Stimulated activated CD8-positive, alpha-beta memory T cell treated with anti-CD3 and anti-CD28 coated beads, Interleukin-7, amount 100 ng/mL, for 24 hours (primary cell): ENCODE measurements at places on chromosomes 1 and 21.

DNA sequence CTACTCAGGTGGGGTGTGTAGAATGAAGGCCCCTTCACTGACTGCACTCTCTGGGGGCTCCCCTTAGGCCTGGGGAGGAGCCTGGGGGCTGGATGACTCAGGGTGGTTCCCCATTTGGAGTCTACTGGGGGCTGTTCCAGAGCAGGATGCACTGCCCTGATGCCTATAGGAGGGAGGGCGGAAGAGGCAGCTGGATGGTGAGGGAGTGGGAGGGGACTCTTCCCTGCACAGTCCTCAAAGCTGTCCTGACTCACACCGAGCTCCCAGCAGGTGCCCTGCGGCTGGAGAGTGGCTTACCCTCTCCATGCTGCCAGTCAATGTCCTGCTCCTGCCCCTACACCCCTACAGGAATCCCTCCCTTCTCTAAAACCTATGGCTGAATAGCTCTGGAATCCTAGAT, 204.4 kb downstream of the TRABD2B start:
- DNase-seq, result no peak

GRCh38 chr1:98276514-98276913, 355.7 kb upstream of the DPYD start:
- no peak for DNase-seq

DNA sequence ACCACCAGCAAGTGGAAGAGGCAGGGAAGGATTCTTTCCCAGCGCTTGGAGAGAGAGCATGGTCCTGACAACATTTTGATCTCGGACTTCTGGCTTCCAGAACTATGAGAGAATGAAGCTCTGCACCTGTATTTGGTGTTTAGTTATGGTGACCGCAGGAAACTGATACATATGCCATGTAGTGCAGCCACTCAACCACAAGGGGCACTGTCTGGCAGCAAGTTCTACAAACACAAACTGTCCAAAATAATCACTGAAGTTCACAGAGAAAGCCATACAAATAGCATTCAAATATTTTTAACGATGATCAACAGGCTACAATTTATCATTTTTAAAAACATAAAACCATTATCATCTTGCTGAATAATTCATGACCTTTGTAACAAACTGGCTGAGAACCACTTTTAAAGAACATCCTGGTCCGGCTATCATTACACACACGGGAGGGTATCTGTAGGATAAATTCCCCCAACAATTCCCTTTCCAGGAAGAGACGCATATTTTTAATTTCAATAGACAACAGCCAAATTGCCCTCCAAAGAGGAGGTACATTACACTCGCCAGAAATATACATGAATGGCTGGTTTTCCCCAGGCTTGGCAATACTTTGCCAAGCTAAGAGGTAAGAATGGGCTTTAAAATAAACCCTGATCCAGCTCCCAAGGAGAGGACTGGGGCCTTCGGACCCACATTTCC, 9.2 kb upstream of the CBR3 start:
- DNase-seq, result no peak

GRCh38 chr1:53869454-53870117, 20.0 kb downstream of the YIPF1 start:
- no peak for DNase-seq

DNA sequence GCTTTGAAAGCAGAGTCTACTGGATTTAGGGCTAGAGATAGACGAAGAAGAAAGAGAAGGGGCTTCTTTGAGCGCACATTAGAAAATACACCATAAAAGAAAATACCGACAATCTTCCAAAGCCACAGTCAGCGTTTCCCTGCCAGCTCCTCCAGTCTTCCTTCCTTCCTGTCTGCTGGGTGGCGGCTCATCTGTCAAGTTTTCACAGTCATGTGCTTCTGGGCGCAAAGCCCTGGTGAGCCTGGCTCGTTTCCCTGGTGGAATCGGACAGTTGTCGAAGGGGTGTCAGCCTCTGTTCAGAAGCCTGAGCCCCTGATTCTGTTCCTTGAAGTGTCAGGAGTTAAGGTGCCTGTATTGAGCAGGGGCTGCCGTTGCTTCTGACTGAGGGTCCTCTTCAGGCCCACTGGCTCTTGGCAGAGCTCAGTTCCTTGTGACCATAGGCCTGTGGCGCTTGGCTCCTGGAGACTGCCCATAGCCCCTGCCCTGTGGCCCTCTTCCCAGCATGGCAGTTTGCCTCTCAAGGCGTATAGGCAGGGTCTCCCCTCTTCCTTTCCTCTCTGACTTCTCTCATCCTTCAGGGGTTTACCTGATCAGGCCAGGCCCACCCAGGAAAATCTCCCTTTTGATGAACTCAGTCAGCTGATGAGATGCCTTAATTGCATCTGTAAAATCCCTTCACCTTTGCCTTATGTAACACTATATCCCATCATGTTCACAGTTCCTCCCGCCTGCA, 58.6 kb downstream of the ADARB1 start:
- no peak for DNase-seq

DNA sequence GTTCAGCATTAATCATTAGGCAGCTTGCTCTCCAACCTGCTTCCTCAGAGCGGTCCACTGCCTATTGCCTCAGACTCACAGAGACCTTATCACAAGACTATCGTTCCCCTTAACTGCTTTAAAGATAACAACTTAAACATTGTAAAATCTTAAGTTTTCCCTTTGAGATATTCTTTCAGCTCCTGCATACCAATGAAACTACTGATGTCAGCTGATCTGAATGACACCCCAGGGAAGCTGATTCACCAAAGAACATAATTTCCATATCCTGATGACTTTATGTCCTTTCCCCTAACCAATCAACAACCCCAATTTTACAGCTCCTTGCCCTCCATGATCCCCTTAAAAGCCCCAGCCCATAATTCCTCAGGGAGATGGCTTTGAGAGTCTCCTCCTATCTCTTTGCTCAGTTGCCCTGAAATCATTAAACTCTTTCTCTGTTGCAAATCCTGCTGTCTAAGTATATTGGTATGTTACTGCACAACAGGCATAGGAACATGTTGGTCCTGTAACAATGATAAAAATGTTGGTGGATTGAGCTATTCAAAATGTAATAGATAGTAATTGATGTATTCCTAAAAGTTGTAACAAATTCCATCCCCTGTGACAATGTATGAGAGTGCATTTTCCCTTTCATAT, 621.4 kb upstream of the RGS18 start:
- no peak for DNase-seq

DNA sequence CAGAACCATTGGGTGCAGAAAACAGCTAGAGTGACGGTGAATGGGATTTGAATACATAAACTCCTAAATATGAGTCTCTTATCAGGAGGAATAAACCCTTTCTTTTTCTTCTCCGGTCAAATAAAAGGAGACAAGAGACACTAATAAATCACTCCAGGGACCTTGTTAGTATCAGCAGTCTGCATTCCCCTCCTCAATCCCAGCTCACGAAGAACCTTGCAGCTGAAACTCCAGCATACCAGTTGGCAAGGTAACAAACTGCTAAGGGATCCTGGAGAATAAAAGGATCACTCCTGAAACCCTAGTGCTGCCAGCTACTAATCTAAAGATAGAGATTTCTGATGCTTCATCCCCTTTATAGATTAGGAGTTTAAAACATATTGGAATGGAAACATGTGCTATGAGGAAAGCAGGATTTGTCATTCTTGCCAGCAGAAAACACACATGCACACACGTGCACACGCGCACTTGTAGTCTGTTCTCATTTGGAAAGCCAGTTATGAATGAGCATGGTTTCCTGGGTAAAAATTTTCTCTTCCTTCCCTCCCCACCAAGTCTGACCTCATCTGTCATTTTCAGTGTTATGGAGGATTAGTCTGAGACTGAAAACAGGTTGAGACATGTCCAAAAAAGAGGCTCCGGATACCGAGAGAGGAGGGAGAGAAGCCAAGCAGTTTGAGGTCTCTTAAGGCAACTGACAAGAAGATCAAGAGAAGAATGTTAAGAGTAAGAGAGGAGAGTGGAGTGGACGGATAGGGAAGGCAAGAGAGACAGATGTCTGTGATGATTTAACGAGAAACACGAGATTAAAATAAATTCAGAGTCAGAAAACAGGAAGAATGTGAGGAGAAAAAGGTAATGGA, 10.9 kb downstream of the IER5 start:
- no peak for DNase-seq

- no peak for DNase-seq
These were observed 12.2 kb upstream of the RAB4A start for GRCh38 chr1:229258757-229259060.

GRCh38 chr1:10863886-10864285, 67.4 kb upstream of the CASZ1 start:
- DNase-seq, result no peak

- no peak for DNase-seq
These were observed 88.8 kb upstream of the ETS2 start for GRCh38 chr21:38716942-38717341.
